Mammary epithelial cell (primary cell): ENCODE measurements at places on chromosomes 12 and 14.

DNA sequence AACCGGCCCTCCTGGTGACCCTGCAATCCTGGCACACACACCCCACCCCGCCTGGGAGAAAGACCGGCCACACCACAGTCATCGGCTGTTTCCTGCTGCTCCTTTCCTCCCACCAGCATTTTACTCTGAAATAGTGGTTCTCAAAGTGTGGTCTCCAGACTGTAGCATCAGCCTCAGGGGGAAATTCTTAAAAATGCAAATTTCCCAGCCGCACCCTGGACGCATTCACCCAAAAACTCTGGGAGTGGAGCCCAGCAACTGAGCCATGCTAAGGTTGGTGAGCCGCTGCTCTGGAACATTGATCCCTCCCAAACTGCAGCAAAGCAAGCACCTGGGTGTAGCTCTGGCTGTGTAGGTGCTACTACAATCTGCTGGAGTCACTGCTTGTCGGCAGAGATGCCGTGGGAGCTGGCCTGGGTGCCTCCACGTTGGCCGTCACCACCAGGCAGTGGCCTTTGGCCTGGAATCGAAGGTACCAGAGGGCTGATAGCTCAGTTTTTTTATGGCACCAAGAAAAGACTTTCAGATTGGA is 38.4 kb upstream of the BCL2L14 start:
- DNase-seq, result no peak

DNA sequence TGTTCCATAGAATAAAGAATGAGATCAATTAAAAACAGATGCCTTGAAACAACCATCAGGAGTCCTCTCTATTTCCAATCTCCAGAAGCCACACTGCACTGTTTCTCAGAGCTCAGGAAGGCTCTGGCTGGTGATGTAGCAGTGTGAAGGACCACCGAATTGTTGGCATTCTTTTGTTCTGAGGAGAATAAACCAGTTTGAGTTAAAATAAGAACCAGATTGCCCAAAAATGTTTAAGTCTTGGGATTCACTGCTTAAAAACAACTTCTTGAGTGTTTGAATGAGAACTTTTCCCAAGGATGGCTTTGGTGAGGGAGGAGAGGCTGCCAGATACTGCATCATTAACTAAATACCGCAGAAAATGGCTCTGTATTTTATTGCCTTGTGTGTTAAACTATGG is 341.2 kb downstream of the C12orf75 start:
- no peak for DNase-seq

DNA sequence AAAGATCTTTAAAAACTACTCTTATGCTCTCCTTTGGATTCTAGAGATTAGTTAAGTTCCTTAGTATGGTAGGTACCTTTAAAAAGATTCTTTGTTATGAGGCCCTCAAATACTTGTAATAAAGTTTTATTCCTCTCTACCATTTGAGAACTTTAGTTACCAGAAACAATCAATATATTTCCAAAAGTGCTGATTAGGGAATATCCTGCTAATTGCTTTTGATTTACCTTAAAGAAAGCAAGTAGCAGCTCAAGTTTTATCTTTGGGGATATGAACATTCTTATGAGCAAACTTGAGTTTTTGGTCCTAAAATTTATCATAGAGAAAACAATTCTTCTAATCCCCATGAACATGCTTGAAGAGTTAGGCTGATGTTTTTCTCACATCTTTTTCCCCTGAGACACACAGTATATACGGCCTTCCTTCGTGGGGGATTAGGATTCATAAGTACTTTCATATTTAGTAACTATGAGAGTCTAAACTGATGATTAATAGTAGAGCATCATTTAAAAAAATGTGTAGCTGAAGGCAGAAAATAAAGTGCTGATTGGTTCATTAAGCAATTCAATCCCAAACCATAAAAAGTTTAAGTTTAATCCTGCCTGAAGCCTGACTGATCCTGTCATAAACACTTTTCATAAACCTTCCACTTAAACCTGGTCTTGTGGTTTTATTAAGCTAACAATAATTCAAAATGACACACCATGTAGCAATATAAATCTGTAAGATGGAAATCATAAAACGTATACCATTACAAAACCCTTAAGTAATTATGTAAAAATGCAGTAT is 380.5 kb upstream of the FBXO33 start:
- DNase-seq, result no peak

DNA sequence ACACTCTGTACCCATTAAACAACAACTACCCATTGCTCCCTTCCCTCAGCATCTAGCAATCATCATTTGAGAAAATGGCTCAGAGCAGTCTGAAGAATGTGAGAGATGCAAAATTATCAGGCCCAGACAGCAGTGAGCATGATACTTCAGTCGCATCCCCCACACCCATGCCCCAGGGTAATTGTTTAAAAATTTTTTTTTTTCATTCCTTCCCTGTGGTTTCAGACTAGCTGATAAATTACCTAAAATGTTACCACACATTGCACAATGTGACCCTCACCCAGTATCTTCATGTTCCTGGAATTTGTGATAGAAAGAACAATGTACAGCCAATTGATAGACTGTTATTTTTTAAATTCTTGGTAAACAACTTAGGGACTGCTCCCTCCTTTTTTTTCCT is 11.3 kb upstream of the USP15 start:
- peak; percentile 19 for DNase-seq

DNA sequence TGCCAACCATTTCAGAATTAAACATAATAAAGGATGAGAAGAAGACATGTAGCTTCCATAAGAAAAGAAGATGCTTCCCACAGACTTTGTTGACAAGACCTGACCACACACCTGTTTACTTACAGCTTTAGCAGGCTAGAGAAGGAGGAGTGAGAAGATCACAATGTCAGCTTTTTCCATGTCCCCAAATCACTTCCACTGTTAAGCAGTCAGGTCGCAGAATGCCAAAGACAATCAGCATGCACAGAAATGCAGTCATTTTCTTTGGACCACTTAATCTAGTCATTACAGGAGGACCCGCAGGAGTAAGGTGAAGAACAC is 314.9 kb downstream of the SSPN start:
- DNase-seq, result no peak

DNA sequence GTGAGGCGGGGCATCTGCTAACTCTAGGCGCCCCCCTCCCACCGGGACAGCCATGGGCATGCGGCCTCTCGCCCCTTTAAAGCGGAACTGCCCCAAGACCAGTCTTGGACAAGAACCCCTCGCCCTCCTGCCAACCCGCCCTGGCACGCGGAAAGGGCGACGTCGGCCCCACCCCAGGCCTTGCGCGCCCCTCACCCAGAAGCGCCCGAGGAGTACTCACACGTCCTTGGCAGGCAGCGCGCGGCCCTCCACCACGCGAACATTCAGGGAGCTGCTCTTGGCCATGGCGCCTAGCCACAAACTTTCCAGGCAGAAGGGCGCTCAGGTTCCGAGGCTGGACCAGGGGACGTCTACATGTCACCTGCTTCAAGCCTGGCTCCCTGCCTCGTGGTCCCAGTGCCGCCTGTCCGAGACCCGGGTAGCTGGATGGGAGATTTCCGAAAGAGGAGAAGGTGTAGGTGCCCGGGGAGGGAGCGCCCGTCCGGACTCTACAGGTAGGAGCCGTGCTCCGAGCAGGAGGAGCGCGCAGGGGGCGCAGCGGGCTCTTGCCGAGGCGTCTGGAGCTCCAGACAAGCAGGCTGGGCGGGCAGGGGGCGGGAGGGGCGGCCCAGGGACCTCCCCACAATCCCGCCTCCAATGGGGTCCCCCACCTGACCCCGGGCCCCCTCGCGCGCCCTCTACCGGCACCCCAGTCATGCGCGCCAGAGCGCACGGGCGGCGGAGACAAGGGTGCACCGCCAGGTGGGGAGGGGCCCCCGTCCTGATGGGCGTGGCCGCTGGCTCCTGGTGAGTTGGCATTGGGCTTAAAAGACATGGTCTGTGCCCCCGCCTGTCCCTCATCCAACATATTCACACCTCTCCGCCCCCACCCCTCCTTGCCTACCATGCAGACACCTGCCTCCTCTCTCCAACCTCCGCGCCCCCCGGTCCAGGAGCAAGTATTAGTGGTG is at the start of gene RASAL1:
Gene RASAL1 (minus strand): TSS at position 584 of the 950 bp plus-strand sequence. CDS start 299 bp downstream, at position 285.
- peak; percentile 38 for DNase-seq

- DNase-seq, result no peak
Observed at GRCh38 chr12:12506496-12506890, 56.2 kb downstream of the DUSP16 start.

DNA sequence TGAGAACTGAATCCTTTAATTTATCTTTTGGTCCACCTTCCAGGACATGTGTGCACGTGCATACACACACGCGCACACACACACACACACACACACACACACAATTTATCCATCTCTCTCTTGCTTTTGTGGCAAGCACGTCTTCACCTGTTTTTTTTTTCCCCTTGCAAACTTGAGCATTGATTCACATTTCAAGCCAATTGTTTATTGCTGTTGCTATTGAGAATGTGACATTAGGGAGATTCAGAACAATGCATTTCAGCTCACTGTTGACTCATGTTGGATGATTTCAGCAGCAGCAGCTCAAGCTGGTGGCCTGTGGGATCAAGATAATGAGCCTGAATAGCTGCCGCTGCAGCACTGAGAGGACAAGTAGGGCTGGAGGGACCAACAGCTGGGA is 128.9 kb downstream of the SNAPC1 start:
- peak; percentile 24 for DNase-seq

- DNase-seq, result peak; percentile 98
Observed at GRCh38 chr12:88299567-88300101, 157.5 kb downstream of the TMTC3 start.

GRCh38 chr12:109555431-109556315 is 17.6 kb downstream of the MMAB start:
- no peak for DNase-seq

GRCh38 chr14:98137131-98138025 is 1134.6 kb downstream of the BCL11B start:
- peak; percentile 22 for DNase-seq

GRCh38 chr12:110244372-110244771 is 36.7 kb upstream of the ATP2A2 start:
- no peak for DNase-seq

DNA sequence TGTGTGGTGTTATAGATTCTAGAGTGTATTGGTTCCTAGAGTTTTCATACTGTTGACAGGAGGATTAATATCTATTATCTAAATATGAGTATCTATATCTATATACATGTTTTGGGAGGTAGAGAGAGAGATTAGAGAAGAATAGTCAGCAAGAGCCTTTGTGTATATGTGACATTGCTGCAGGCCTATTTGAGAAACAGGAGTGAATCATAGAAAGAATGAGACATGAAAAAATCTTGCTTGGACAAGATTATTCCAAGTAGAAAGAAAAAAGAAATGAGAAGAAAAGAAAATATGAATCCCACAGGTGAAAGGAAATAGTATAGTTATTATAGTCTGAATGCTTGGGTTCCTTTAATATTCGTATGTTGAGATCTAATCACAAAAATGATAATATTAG is 720.4 kb downstream of the RERGL start:
- no peak for DNase-seq

- DNase-seq, result no peak
Observed at GRCh38 chr12:57158665-57159064, 11.2 kb upstream of the LRP1-AS start.

DNA sequence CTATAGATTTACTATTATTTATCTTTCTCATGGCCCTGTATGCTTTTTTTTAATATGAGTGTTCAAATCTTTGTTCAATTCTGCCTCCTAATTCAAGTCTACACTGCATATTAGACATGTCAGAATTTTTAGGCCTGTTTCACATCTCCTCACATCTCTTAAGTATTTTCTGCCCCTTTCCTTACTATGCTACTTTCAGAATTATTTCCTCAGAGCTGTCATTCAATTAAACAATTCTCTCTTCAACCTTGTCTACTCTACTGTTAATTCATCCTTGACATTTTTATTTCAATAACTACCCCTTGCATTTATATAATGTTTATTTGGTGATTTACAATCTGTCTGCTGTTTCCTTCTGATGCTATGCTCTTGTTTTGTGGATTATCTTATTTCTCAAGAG is 91.1 kb downstream of the CAPZA3 start:
- DNase-seq, result no peak

- no peak for DNase-seq
Observed at GRCh38 chr12:100651694-100652093, 78.2 kb downstream of the GAS2L3 start.

DNA sequence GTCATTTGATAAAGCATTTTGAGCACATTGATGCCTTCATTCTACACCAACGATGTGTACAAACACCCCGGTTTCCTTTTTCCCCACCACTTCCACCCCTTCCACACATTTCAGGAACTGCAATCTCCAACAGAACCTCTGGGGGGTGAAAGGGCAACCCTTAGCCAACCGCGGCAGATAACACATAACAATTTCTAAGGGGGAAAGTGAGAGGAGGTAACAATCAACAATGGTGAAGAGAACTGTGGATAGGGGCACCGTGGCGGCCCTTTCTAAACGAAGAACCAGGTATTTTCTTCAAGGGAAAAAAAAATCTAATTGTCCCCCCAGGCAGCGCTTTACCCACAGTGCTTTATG is 1.1 kb downstream of the KITLG start:
- DNase-seq, result peak; percentile 52

DNA sequence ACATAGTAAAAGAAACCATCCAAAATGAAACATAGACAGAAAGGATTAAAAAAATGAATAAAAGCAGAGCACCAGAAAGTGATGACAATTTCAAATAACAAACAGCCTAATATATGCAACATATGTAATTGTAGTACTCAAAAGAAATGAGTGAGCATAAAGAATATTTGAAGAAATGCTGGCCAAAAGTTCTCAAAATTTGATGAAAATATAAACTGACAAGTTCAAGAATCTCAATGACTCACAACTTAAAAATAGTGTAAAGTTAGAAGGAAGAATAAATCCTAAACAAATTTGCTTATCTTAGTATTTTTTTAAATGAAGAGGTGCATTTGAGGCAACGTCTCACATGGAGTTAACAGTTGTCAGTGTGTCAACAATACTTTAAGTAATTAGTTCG is 498.9 kb downstream of the SLC6A15 start:
- no peak for DNase-seq

GRCh38 chr12:88519802-88520435 is 60.4 kb downstream of the KITLG start:
- peak; percentile 70 for DNase-seq

GRCh38 chr12:124040291-124040690 is 67.3 kb downstream of the ZNF664 start:
- DNase-seq, result no peak

- no peak for DNase-seq
Observed at GRCh38 chr12:42609605-42610004, 20.1 kb upstream of the PRICKLE1 start.

DNA sequence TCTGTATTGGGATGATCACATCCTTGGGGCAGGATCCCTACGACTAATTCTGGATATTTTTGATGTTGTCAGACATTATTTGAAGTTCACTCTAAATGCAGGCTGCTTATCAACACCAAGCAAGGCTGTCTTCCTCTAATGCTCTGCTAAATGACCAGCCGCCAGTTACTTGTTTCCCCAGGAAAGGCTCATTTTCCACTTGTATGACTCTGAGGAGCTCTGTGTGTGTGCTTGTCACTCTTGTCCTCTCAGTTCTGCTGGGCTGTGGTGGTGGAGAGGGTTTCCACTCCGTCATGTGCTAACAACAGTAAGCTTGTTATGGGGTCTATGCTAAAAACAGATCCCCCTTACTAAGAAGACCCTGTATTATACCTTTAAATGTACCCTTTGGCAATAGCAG is 42.1 kb downstream of the ATL1 start:
- DNase-seq, result no peak

GRCh38 chr12:110330544-110330943 is 49.5 kb downstream of the ATP2A2 start:
- DNase-seq, result peak; percentile 30

- DNase-seq, result no peak
Observed at GRCh38 chr12:86770871-86771270, 514.7 kb upstream of the MGAT4C start.

GRCh38 chr12:123139926-123140675 is 10.8 kb downstream of the PITPNM2 start:
- DNase-seq, result peak; percentile 40
